SK-MEL-5 (cell line): ENCODE measurements at places on chromosomes 7 and 10.

GRCh38 chr10:69222157-69223027 is 2.3 kb downstream of the HKDC1 start:
- DNase-seq: peak; percentile 63

DNA sequence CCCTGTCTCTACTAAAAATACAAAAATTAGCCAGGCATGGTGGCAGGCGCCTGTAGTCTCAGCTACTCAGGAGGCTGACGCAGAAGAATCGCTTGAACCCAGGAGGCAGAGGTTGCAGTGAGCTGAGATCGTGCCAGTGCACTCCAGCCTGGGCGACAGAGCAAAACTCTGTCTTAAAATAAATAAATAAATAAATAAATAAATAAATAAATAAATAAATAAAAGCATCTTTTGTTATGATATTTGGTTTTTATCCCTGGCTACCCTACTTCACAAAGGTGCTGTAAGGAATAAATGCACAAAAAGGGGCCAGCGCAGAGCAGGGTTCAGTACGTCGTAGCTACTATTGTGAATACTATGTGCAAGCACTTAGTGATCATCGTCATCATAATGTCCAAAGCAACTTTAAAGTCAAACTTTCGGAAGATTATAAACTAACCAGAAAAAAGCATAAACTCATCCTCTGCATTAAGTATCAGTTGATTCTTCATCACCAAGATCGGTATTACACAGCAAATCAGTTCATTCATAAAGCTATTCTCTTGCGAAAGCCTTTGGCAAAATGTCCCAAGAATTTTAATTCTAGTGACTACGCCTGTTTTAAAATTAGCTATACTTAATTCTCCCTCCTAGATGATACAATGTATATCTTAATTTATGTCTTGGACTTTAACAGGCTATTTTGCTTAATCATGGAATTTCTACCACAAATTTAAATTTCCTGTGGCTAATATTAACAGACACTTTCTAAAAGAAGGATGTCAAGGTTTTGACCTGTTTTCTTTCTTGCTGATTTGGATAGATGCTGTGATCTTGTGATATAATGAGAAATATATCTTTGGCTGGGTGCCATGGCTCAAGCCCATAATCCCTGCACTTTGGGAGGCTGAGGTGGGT is 7.6 kb upstream of the NFE2L3 start:
- DNase-seq: no peak

- DNase-seq: no peak
These were observed 495.1 kb downstream of the RPS24 start for GRCh38 chr10:78528749-78529204.

DNA sequence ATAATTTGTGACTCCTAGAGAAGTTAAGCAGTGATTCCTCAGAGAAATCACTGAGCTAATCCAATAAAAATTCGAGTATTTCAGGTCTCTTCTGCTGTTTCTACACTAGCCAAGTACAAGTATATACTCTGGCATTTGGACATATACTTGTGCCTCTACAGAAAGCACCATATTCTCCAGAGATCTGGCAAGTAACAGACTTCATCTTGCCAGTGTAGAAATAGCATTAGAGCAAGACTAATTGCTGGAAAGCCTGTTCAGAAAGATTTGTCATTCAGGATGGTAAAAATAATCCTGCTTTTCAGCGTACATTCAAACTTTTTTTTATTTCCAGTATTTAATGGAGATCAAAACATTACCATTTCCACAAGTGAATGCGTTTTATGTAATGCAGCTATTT is 410.8 kb upstream of the ETV1 start:
- DNase-seq: no peak

DNA sequence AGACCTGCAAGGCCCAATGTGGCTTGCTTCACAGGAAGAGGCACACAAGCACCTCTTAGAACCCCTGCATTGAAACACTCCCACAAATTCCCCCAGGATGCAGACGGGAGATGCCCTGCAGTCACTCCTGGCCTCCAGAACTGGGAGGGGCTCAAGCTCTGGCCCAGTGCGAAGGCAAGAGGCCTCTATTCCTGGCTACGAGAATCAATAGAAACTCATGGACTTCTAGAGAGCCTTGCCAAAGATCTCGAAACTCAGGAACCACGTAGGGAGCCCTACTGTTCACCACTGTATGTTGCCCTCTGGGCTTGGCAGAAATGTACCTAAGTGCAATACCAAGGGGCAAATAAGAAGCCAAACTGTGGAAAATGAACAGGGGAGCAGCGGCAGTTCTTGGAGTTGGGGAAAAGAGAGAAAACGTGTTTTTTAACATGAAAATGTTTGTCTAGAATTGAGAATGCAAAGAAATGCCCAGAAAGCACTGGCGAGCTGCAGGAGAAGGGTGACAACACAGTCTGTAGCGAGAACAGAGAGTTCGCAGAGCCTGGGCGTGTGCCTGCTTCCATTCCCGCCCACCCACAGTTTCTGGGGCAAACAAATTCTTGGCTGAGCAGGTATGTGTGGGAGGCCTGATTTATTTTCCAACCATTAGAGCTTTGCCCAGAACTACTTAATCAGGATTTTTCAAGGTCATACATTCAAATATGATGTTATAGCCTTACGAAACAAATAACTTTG is 260.5 kb upstream of the KLF14 start:
- no peak for DNase-seq

DNA sequence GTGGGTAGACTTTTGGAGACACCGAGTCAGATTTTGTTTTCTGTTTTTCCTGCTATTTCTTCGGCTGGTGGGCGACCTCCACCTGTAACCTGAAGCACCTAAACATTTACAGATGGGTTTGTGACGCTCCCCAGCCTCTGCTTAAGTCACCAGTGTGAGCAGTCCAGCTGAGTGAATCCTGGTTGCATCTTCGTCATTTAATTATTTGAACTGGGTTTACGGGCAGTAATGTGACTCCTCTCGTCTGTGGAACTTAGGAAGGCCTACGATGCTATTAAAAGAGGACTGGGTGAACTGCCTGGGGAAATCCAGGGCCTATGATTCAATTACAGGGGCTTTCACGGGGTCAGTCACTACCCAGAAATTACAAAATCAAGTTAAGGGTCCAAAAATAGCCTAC is 52.5 kb downstream of the WNT2 start:
- no peak for DNase-seq

DNA sequence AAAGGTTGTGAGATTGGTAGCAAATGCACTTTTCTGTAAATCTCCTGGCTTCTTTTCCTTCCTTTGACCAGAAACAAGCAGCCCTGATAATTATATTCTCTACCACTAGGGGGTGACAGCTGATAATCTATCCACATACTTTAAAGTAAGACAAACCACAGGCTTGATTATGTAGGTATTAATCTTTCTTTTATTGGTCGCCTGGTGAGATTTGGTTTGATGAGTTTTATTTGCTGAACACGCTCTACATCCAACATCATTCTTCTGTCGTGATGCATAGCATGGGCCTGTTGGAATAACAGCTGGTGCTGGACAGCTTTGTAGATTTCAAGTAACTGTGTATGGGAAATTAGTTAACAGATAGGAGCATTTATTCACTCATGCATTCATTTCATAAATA is 63.5 kb downstream of the ZNF365 start:
- DNase-seq: peak; percentile 70

DNA sequence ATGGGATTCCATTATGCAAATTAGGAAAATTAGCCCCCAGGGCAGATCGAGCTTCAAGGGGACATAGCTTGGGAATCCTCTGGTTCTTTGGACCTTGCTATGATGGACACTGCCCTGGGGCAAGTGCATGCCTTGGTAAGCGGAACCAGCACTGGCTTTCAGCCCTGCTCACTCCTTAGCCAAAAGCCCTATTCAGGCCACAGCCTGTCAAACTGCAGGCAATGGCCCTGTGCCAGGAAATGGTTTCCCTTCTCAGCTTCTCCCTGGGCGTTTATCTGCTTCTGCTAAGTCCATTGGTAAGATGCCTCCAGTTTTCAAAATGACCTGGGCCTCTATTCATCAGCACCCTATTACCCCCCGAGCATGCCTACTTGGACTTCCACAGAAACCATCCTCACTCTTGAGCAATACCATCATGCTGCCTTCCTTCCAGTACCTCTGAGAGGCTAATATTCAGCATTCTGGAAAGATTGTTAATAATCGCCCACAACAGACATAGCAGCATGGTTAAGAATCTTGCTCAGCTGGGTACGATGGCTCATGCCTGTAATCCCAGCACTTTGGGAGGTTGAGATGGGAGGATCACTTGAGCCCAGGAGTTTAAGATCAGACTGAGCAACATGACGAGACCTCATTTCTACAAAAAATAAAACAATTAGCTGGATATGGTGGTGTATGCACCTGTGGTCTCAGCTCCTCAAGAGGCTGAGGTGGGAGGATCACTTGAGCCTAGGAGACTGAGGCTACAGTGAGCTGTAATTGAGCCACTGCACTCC is 918.6 kb upstream of the AUTS2 start:
- no peak for DNase-seq

- DNase-seq: no peak
These were observed 35.3 kb downstream of the NUDCD3 start for GRCh38 chr7:44455155-44455554.

DNA sequence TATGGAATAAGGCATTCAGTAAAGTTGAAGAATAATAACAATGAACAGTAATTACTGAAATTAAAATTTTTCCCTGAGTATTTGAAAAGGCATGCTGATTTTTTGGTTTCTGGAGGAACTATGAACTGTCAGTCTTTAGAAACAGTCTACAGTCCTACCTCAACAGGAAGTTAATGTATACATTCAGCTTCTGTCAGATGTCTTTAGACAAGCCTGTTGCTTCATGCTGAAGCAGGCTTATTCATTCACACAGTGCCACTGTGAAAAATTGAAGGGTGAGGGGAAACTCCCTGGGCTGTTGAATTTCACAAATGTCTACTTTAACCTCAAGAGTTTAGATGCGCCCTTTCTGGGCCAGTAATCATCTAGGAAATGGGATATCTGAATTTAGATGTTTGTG is 3.5 kb downstream of the NRF1 start:
- peak; percentile 75 for DNase-seq

GRCh38 chr7:135758531-135758932 is 9.9 kb upstream of the FAM180A start:
- DNase-seq: no peak

DNA sequence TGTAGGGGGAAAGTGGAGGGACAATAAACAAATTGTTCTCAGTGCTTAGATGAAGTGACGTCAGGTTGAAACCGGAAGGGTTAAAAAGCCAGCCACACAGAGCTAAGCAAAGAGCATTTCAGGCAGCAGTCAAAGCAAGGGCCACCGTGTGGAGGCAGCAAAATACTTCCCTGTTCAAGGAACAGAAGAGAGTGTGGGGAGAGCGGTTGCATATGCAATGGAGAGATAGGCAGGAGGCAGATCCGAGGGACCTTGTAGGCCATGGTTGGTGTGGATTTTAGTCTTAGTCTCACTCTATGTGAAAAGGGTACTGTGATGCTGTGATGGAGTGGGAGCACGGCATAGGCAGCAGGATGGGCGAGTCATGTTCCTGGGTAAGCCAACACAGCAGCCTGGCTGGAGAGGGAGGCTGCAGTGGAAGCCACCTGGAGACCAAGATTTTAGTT is 3.8 kb upstream of the STN1 start:
- DNase-seq: peak; percentile 87

DNA sequence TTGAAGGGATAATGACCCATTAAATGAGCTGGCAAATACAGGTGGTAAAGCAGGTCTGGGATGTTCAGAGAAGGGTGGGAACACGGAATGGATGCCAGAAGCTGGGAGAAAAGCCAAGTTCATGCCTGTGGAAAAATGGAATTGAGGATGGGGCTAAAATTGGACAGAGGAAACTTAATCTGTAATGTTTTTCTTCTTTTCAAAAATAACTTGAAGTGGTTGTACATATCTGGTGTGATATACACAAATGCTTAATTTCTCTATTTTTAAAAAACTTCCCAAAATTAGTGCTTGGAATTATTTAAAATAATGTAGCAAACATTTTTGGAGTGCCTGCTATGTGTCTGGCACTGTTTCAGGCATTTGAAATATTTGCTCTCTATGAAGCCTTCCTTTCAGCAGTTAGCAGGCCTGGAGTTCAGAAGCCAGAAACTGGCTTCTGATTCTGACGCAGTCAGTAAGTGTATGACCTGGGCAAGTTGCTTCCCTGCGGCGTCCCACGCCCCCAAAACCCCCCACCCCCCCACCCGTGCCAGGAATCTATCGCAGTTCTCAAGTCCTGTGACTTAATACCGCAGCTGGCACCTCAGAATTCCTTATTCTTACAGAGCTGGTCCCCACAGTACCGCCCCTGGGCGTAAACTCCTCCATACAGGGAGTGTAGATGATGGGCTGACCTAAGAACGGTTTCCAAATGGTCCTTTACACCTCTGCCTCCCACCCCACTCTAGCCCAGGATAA is 828 bp upstream of the MALSU1 start:
- DNase-seq: peak; percentile 81

- DNase-seq: no peak
These were observed 300 bp downstream of the ARHGAP21 start for GRCh38 chr10:24723386-24723787.
